Placental epithelial cell (primary cell): ENCODE measurements at places on chromosomes 3 and 15. TPM values are rescaled to one million over a fixed set of nuclear protein-coding genes. Genes with fewer than 3 reads are reported as not detected.

PCLAF gene
- total RNA-seq: 16.1 and 26.2 TPM in 2 replicates

HYAL1 gene
- total RNA-seq: 2.4 and 4.2 TPM in 2 replicates

SKOR1 gene
- total RNA-seq: 0.22 and 0.79 TPM in 2 replicates

FMN1 gene
- total RNA-seq: 2.7 and 4.2 TPM in 2 replicates

STX19 gene
- total RNA-seq: 0.79 and 1.2 TPM in 2 replicates

PAQR5 gene
- under 0.01 and 0.22 TPM in 2 replicates for total RNA-seq

TGM5 gene
- not detected in 2 replicates for total RNA-seq

RLBP1 gene
- total RNA-seq: not detected in 2 replicates

FANCD2 gene
- 6.3 and 9.7 TPM in 2 replicates for total RNA-seq

COL7A1 gene
- 678 and 886 TPM in 2 replicates for total RNA-seq

FRMD4B gene
- 0.65 and 2.0 TPM in 2 replicates for total RNA-seq

DNASE1L3 gene
- not detected in 2 replicates for total RNA-seq
